ENCODE measurements at places on chromosomes 5 and 9.

DNA sequence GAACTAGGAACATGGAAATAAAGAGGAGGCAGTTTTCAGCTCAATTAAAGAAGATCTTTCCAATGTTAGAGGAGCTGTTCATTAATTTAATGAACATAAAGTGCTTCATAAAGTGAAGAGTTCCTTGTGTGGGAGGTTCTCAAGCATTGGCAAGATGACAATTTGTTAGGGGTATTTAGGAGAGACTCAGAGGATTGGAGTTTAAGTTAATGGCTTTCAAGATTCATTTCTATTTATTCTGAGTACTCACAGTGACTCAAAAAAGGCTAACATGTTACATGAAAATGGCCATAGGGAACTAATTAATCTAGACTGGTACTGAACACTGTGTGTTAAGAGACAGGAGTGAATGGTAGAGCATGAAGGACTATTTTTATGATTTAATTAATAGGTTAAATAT is 55.4 kb upstream of the CDH12 start:
- DNase-seq: no peak

DNA sequence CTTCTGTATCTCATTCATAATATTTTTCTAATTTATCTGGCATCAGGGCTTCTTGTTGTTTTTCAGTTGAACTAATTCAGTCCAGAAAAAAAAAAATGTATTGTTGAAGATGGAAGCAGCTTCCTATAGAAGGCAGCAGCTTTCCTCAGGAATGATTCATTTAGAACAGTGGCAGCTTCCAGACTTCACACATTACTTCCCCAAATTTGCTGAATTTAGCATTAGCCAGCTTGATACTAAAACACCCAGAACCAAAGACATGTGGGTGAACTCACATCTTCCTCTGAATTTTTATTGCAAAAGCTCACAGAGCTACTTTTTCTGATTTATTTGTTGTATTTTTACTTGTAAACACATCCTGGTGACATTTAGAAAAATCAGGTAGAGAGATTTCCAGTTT is 53.8 kb downstream of the HCN1 start:
- DNase-seq: no peak

GRCh38 chr9:109270971-109271925 is 49.6 kb downstream of the EPB41L4B start:
- no peak for DNase-seq

GRCh38 chr9:22041775-22042174 is 32.7 kb upstream of the CDKN2B start:
- DNase-seq: peak; percentile 52

DNA sequence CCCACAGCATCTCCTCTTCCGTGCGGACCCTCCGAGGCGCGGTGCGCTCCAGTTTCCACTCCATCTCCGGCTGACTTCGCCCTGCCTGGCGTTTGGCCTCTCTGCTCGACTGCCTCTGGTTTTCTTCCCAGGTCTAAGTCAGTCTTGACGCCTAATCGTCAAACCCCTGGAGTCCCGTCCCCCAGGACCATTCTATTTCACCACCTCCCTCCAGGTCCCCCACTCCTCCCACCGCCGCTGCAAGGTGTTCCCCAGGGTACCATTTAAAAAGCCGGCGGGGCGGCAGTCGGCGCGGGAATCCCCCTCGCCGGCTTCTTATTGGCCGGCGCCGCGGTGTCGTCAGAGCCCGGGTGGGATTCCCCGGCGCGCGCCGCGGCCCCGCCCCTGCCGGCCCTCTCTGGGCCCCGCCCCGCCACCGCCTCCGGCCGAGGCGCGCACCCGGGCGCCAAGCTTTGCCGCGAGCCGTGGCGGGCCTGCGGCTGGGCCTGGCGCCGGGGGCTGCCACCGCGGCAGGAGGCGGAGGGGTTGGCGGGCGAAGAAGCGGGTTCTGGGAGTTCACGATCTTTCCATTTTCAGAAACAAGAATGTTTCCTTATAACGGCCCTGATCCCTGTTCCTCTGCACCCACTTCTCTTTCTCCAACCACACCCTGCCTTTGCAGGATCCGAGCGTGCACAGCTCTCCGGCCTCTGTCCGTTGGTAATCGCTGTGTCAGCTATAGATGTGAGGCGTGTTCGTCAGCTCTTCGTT is at the start of gene CDC20B:
Gene CDC20B (minus strand): TSS at position 241 of the 750 bp plus-strand sequence. CDS start 177 bp downstream, at position 64.
- peak; percentile 77 for DNase-seq

DNA sequence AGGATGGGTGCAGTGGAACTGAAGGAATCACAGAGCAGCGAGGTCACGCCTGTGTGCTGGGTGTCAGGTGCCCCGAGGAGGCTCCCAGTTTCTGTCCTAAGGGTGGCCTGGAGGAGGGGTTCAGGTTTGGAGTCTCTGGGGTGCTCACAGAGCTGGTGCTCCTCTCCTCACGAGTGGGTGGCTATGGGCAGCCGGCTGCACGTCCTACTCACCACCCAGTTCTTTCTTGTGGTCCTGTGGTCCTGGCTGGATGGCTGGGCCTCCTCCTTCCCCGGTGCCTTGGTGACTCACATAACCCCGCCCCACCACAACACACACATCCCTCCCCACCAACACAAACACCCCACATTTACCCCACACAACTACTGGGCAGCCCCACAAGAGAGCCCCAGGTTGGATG is 9.9 kb upstream of the PTGS1 start:
- DNase-seq: peak; percentile 26
